ENCODE measurements at places on chromosomes 2 and 18. TPM values are rescaled to one million over a fixed set of nuclear protein-coding genes. Genes with fewer than 3 reads are reported as not detected.
A peak's percentile ranks its signal among the peaks of the same experiment; 100 is the strongest.

DNA sequence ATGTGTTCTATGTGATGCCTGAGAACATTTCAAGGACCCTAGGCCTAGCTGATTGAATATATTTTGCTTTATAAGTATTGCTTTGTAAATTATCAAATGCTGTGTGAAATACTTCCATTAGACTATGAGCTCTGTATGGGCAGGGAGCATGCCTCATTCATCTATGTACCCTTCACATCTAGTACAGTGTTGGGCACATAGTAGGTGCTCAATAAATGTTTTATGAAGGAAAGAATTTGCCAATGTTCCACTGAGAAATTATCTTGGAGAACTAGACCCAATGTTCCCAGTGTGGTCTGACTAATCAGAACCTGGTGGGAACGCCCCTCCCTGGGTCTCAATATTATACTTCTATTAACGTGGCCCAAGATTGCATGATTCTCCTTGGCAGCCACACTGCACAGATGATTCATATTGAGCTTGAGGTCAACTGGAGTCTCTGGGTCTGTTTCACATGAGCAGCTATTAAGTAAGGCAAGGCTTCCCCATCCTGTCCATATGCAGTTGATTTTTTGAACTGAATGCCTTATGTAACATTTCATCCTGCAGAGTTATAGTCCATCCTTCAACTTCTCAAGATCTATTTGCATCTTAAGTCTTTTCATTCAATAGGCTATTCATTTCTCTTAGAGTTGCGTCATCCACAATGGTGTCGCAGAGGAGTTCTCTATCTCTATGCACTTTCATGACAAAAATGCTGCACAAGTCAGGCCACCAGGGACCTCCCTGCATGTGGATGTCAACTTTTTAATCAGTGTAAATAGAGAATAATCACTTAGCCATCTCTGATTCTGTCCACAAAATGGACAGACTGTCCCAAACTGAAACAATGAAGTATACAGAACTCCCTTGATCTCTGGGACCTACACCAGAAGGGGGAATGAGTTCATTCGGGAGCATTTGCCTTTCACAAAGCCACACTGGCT, 257.6 kb downstream of the CYP26B1 start:
- DNase-seq, result no peak

- no peak for DNase-seq
These were observed 104.7 kb downstream of the TSN start for GRCh38 chr2:121860033-121860757.

DNA sequence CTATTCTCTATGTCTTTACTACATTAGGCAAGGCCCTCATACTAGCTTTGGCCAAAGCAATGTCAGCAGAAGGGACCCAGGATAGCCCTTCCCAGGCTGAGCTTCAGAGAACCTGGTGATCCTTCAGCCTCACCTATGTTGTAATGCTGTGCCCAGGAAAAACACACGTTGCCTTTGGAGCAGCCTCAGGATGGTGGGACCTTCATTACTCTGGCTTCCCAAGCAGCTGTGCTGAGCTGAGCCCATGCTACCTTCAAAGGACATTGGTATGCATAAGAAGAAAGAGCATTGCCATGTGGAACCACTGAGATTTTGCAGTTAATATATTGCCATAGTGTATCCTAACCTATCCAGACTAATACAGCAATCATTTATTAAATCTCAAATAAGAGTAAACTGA, 756.4 kb upstream of the ID2 start:
- DNase-seq, result no peak

DNA sequence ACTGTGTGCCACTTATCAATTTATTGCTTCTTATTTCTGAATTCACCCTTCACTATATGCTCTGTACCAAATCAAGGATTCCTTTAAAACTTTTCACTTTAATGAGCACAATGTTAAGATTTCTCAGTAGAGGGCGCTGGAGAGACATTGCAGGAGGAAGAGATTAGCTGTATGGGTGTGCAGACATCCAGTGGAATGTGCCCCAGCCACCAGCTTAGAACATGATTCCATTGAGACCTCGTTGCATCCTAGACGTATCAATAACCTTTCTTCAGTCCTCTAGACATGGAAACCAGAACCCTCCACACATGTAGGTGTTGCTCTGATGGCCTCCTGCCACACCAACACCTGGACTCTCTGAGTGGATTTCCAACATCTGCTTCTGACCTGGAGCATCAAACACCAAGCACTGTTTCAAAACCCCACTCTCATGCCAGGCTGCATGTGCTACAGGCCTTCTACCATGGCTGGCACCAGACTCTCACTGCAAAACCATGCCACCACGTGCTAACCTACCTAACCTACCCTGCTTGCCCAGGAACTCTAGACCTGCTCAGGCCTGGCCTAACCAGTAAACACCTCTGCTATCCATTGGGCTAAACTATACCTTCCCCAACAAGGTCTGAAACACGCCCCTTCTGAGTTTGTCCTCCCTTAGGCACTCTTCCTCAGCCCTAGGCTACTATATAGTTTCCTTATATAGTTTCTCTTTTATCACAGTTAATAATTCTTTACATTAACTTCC, 633.2 kb upstream of the PKDCC start:
- DNase-seq, result no peak

DNA sequence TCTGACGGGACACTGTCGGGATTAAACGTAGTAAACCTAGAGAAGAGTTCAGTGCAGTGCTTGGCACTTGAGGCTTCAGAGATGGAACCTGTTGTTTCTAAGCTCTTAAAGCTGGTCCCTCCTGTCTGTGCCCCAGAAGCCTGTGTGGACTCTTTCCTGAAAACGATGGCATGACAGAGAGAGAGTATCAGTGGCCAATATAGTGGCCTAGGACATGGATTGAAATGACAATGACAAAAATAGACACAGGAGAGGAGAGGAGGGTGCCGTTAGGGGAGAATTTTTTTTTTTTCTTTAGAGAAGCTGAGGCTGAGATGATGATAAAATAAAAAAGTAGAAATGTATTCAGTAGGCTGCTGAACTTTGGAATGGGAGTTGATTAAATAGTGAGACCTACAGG, 138.0 kb downstream of the GAREM1 start:
- DNase-seq, result no peak

DNA sequence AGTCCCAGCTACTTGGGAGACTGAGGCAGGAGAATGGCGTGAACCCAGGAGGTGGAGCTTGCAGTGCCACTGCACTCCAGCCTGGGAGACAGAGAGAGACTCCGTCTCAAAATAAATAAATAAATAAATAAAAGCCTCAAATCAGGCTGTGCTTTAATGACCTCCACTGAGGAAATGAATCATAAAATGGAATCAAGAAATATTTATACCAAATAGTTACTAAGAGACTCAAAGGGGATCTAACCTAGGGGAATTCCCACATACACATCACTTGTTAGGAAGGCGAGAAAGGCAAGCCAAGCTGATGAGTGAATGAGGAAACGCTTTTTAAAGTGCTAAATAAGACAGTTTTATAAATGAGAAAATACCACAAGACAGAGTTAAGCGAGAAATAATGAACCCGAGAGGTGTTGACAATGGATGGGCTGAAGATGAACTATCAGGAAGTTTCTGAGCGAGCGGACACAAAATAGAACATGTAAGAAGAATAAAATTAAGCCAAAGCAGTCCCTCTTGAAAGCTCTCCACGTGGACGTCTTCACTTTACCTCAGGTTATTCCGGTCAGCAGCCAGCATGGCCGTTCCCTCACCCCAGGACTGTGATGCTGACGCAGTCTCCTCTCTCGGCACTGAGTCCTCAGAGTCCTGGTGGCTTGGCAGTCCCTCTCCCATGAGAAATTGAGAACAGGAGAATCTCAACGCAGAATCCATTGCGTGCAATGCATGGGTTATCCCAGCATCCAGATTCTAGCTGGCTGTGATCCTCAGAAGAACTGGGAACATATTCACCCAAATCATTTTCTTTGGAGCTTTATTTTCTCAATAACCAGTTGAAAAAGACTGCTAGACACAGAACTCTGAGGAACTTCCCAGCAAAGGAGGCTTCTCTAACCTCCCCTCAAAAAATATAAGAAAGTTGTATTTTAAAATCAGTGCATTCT, 22.3 kb downstream of the PXDN start:
- no peak for DNase-seq

DNA sequence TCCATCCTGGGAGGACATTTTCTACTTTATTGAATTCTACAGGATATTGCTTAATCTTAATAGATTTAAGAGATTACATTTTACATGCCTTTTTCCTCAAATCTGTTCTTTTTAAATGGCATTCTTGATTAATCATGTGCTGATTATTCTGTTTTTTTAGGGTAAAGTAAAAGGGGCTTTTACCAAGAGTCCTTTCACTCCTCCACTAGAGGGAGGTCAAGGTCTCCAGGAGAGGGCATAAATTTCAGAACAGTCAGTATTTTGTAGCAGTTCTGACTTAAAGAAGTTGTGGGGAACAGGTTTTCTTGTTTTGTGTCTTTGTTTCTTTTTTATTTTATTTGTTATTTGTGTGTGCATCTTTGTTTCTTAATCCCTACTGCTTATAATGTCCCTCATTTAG, 25.4 kb downstream of the WDR75 start:
- DNase-seq, result no peak

DNA sequence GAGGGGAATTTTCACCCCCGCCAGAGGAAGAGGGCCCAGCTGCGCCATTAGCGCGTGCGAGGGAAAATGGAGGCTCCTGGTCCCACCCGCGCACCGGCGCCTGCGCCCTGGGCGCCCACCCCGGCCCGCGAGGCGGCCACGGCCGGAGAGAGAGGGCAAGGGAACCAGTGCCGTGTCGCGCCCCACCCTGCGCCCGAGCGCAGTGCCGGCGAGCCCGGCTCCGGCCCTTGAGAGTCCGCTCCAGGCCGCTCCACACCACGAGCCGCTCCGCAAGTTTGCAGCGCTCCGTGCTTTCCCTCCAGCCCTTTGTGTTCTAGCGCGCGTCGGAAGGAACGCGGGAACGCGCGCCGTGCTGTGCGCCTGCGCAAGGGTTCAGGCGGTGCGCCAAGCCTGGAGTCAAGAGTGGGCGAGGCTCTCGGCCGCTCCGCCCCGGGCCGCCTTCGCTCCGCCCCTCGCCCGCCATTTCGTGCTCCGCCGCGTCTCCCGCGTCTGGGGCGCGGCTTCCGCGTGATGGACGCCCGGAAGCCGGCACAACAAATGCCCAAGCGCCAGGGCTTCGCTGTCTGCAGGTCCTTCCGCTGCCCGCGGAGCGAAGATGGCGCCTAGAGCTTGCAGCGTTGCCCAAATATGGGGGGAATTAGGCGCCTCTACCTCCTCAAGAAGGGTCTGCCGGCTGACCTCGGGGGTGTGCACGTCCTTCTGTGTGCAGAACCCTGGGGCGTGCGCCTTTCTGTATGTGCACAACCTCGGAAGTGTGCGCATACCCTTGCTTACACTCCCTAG, 46.1 kb upstream of the PTMA start:
- DNase-seq, result peak; percentile 97

GRCh38 chr2:200613692-200614091, 27.9 kb downstream of the AOX1 start:
- no peak for DNase-seq

GRCh38 chr18:12750076-12750714, 47.4 kb downstream of the PSMG2 start:
- no peak for DNase-seq

DNA sequence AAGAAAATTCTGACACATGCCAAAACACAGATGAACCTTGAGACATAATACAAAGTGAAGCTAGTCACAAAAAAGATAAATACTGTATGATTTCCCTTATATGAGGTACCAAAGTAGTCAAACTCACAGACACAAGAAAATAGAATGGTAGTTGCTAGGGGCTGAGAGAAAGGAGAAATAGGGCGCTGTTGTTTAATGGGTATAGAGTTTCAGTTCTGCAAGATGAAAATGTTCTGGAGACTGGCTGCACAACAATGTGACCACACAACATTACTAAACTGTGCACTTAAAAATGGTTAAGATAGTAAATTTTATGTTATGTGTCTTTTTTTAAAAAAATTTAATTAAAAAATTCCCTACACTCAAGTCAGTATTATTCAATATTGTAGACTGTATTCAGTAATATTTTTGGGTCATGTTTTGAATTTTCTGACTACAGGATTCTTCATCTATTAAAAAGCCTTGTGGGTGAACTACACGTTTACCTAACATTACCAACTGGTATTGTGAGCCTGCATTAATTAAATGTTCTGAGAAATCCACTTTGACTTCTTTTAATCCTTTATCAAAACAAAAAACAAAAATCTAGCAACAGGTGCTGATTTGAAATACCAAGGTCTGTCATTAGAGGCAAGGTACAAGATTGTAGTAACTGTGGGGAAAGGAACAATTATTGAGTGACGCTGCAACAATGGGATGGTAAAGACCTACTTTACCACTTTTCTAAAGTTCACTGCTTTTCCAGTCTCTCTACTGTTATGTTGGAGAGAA, 140.8 kb upstream of the ZFP36L2 start:
- DNase-seq, result no peak

- no peak for DNase-seq
These were observed 129.7 kb upstream of the OSR1 start for GRCh38 chr2:19488009-19488691.

DNA sequence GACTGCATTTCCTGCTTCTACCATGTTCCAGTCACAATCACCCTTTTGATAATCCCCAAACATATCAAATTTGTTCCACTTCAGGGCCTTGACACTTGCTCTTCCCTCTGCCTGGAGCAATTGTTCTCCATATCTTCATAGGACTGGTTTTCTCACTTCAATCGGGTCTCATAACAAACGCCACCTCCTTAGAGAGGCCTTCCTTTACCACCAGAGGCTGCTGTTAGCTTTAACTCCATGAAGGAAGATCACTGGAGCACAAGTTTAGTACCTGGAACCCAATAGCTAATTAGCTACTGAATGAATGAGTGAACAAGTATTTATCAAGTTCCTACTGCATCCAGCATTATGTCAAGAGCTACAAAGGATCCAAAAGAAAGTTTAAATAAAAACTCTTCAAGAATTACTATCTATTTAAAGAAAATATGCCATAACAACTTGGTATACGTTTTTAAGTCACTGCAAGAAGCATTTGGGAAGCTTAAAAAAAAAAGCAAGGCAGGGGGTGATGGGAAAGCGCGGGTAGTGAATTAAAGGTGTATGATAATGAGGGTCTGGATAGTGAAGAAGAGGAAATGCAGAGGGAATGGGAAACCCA, 58.8 kb downstream of the BAZ2B start:
- no peak for DNase-seq

PLCD4 gene
- polyA plus RNA-seq, result 61.5 TPM

PTPN18 gene
- 26.7 TPM for polyA plus RNA-seq

RNF152 gene
- 5.5 TPM for polyA plus RNA-seq

HOXD8 gene
- polyA plus RNA-seq, result 45.0 TPM

ZCCHC2 gene
- 9.4 TPM for polyA plus RNA-seq

POLR1B gene
- polyA plus RNA-seq, result 12.8 TPM

ST8SIA3 gene
- polyA plus RNA-seq, result 0.06 TPM

TMEM200C gene
- polyA plus RNA-seq, result 0.43 TPM

EML6 gene
- 52.3 TPM for polyA plus RNA-seq

CTAGE1 gene
- not detected for polyA plus RNA-seq

Data from hindlimb muscle (tissue), 1 donor.